ENCODE measurements at places on chromosomes 3 and 15.

DNA sequence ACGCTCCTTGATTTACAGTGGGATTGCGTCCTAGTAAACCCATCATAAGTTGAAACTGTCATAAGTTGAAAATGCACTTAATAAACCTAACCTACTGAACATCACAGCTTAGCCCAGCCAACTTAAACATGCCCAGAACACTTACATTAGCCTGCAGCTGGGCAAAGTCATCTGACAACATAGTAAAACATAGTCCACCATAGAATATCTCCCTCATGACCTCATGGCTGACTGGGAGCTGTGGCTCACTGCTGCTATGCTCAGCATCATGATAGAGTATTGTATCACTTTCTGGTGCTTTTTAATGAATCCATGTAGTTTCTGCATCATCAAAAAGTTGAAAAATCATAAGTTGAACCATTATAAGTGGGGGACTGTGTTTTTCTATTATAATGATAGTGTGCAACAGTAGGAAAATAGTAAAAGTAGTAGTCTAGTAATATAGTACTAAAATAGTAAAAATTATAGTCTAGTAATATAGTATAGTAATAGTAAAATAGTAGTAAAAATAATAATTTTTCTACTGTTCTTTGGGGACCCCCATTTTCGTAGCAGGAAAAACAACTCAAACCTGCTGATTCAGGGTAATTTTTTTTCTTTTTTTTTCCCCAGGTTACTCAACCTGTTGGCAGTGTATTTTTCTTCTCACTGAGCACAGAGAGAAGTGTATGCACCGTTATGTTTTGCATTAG, 233.5 kb downstream of the MYRIP start:
- no peak for DNase-seq

DNA sequence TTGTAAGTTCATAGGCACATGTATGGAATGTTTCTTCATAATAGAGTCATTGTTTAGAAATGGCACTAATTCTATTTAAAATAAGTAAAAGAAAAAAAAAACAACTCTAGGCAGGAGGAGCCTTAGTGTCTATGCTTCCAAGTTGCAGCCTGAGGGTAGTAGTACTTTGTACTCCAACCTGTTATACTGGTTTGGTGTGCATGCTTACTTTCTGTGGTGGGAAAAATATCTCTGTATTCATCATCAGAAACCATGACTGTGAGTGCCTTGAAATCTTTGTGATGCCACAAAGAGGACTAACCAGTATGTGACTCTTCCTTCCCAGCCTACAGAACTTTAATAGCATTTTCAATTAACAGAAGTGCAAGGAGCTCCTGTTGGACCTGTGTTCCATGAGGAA, 4.4 kb downstream of the NAALADL2 start:
- DNase-seq = no peak

- no peak for DNase-seq
Observed at GRCh38 chr15:71186267-71186666, 71.0 kb downstream of the THSD4 start.

- DNase-seq = no peak
Observed at GRCh38 chr3:173930251-173930650, 532.7 kb downstream of the NLGN1 start.

GRCh38 chr3:40329071-40329470, 19.6 kb downstream of the EIF1B start:
- no peak for DNase-seq

GRCh38 chr3:71490692-71491091, 92.8 kb downstream of the FOXP1 start:
- no peak for DNase-seq

GRCh38 chr3:153069598-153070510, 92.2 kb upstream of the RAP2B start:
- no peak for DNase-seq

- DNase-seq = no peak
Observed at GRCh38 chr15:40115670-40116093, 7.0 kb upstream of the BMF start.

GRCh38 chr15:68334661-68335124, 57.1 kb downstream of the FEM1B start:
- no peak for DNase-seq

DNA sequence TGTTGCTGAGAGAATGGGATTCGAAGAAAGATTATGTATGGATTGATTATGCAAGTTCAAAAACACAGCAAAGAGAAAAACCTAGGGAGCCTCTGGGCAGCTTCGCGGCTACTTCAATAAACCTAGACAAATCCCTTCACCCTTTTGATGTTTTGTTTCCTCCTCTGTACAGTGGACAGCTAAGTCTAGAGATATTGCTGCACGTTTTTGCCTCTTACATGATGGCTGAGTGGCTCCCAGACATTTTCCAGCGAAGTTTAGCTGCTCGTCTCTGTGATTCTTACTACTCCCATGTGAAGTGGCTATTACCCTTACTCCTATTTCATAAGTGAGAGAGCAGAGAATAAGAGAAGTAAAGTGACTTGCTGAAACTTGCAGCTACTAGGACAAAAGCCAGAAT, 695.0 kb upstream of the GRM7 start:
- DNase-seq = no peak

- no peak for DNase-seq
Observed at GRCh38 chr3:129312021-129312639, 33.5 kb downstream of the HMCES start.

DNA sequence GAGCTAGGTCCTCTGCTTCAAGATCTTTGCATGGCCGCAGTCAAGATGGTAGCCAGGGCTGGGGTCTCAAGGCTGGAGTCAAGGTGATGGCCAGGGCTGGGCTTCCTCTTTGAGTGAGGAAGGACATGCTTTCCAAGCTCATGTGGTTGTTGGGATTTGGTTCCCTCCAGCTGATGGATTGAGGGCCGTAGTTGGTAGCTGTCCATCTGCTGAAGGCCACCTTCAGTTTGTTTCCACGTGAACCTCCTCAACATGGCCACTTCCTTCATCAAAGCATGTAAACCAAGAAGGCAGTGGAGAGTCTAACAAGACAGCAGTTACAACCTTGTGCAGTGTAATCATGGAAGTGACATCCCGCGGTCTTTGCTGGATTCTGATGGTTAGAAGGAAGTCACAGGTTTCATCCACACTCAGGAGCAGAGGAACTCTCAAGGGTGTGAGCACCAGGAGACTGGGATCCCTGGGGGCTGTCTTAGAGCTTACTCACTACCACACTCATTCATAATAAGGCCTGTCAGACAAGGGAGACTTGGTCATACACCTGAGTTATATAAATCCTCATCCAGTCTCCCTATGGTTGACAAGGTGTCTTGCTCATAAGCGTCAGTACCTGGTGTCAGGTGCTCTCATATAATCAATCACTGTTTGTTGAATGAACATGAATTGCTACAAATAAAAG, 42.1 kb downstream of the ABHD5 start:
- DNase-seq = no peak

DNA sequence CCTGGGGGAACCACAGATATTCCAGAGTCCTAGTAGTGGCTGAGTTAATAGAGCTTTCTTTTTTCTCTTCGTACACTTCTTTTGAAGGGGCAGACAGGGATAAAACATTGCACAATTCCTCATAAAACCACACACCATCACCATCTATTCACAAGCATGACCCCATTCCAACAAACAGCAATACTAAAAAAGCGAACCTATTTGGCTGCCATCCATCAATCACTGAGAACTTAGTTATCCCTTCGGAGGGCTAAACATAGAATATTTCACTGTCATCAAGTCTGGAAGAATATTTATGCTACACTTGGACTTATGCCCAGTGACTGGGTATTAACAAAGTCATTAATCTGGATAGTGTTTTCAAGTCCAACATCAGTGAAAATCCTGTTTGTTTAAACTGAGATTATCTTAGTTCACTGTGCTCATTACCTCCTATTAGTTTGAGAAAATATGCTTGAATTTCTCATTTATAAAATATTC, 80.3 kb upstream of the PRTG start:
- no peak for DNase-seq

DNA sequence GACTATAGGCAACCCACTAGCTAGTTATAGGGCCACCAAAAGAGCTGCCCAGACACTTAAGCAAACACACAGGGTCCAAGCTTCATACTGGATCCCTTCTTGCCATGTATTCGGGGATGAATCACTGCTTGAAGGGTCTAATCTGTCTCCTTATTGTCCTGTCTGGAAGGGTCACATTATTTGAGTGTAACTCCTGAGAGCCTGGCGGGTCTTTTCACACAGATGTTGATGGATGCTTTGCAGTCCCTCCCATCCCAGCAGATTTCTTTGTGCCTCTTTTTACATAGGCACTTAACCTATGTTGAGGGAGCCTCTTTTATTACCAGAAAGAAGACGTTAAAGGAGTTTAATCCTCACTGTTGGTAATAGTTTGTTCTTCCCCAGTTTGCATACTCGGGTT, 56.6 kb downstream of the BBX start:
- no peak for DNase-seq

GRCh38 chr3:188798556-188799145, 373.1 kb upstream of the TPRG1 start:
- no peak for DNase-seq

GRCh38 chr15:89778861-89779260, 2.7 kb downstream of the MESP2 start:
- DNase-seq = no peak

DNA sequence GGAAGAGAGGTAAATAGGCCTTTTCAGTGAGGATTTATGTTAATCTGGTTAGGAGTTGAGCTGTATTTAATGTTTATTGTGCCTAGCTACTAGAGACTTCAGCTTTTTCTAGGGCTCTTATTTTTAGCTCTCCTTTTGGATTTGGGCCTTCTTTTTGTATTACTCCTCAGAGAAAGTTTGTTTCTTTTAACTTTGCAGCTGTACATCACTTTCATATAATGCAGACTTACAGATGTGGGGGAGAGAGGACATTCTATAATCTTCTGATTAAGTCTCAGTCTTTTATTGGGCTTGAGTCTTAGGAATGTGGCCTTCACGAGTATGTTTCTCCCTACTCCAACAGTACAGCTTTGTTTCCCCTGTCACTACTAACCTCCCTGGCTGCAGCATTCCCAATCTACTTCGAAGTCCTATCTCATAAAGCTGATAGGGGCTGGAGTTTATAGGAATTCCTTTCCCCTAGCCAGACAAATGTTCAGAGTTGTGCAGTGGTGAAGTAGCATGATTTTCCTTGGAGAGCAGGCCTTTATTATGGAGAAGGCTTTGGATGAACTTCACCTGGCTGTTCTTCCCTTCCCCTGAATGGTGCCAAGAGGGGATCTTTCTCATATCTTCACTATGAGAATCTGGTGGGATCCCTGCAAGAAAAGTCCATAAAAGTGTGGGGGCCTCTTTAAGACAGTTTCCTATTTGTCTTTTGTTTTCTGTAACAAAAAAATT, 82.2 kb upstream of the CBLB start:
- DNase-seq = no peak

DNA sequence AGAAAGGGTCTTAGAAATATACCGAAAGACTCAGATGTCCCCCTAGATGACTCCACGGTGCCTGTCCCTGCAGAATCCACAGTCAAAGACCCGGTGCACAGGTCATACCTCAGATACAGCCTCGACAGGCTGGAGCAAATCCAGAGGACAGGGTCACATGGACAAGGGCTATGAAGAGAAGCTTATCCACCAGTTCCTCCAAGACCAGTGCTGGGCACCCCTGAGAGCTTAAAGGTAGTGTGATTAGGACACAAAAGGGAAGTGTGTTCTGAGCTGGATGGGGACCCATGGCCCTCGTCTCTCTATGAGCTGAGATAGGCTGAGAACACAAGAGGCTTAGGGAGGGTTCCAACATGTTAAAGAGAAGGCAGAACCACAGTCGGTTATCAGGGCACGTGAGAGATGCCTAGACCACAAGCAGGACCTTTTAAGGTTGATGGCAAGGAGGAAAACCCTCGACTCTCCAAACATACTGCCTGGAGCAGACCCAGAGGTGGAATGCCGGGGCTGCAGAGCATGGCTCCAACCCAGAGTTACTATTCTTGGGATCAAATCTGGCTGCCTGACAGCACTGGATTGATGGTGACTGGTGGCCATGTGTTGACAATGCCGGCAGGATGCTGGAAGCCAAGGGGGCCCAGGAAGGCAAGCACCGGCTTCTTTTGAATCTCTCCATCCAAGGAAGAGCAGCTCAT, 46.9 kb downstream of the ADCY5 start:
- no peak for DNase-seq

DNA sequence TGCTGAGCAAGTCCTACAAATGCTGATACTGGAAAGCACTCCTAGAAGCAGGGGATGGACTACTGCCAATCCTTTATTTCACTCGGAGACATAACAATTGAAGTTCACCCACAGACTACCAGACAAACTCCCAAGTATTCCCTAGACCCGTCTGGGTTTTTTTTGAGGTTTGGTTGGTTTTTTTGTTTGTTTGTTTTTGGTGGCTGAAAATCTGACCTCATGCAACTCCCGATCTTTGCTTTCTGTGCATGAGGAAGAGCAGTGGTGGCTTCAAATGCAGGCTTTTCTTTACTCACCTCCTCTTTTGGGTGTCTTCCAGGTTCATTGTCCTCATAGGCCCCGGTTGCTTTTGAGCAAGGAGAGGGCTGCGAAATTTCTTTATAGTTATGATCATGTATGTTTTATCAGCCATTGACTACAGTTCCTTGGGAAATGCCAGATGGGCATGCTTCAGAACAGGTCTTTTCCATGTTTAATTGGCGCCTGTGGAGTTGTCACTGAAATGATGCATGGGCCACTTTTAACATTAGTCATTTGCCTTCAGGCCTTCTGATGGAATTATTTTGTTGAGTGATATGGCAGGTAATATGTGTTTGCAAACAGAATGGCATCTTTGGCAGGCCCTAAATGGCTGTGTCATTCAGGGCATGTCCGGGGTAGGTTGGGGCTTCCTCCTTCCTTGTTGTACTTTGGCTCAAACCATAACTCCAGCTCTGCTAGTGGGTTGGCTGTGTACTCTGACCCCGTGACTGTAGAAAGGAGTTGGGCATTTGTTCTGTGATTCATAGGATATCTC, 81.3 kb upstream of the ZBED2 start:
- DNase-seq = no peak

- DNase-seq = no peak
Observed at GRCh38 chr3:149378478-149379309, 1.2 kb upstream of the TM4SF1 start.

DNA sequence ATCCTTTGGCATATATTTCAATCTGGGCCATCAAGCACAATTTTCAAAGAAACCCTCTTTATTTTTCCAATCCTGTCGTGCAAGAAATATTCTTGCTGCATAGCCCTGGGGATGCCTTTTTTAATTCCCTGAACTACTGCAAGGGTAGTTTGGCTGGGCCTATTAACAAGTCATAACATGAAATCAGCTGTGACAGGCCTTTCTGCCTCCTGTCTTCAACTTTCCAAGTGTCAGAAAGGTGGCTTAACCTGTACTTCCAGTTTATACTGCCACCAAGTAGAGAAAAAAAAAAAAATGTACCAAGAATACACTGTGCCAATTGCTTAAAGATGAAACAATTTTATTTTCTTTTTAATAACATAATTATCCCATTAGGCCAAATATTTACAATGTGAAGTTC, 32.4 kb upstream of the SPPL2A start:
- no peak for DNase-seq

GRCh38 chr15:49037546-49037940, 8.7 kb downstream of the SECISBP2L start:
- no peak for DNase-seq

- no peak for DNase-seq
Observed at GRCh38 chr3:166114448-166114847, 277.2 kb upstream of the BCHE start.
